ENCODE measurements at places on chromosomes 2 and 18.

GRCh38 chr2:39981883-39982311 is 202.8 kb upstream of the THUMPD2 start:
- DNase-seq, result no peak

GRCh38 chr2:10788855-10789254 is 23.7 kb downstream of the PDIA6 start:
- no peak for DNase-seq

- no peak for DNase-seq
Observed at GRCh38 chr2:150228936-150229335, 258.5 kb downstream of the RND3 start.

DNA sequence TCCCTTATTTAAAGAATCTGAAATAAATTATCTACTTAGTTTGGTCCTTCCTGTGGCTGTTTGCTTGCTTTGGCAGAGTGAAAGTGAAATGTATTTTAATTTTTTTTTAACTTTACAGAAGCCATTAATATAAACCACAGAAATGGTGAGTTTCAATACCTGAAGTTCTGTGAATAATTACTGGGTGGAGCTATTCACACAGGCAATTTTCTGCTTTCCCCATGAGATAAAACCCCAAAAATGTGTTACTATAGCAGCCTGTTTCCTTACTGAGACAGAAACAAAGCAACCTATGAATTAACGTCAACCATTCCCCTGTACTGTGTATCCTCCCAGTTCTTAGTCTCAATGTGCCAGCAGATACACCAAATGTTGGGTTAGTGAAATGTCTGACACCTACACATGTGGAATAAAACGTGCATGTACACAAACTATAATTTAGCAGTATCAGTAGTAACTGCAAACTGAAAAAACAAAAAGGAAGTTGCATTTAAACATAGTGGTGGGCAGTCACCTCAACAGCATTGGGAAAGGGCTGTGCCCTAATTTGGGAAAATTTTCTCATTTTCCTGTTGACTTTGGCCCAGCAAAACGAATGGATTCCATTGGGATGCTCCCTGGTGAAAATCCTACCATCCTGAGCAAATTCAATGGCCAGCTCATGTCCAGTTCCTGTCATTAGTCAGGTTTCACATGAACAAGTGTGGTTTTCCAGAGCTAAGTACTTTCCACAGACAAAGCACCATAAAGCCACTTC is 73.1 kb upstream of the RMDN2 start:
- no peak for DNase-seq

GRCh38 chr2:197889041-197889440 is 84.6 kb downstream of the PLCL1 start:
- DNase-seq, result no peak

- DNase-seq, result no peak
Observed at GRCh38 chr2:9941196-9941995, 10.1 kb upstream of the GRHL1 start.

GRCh38 chr18:31100436-31101182 is 1.6 kb downstream of the DSC2 start:
- DNase-seq, result no peak

DNA sequence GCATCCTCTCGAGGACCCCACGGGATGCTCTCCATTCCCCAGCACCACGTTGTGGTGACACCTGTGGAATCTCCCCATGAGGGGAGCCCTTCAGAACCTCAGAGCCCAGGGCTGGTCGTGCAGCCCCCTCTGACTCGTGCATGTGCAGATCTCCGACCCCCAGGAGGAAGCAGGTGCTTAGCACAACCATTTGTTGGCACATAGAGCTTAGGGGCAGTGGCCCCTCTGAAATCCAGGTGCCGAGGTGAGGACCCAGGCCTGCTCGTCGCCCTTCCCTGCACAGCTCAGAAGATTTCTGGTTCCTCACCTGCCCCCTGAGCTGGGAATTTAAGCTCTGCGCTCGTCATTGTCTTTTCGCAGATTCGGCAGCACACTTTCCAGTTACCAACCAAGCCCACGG is 1.3 kb upstream of the OTOS start:
- DNase-seq, result no peak

- no peak for DNase-seq
Observed at GRCh38 chr2:240891492-240892340, 4.2 kb downstream of the MAB21L4 start.
